Kidney epithelial cell (primary cell): ENCODE measurements at places on chromosomes 11 and 22. TPM values are rescaled to one million over a fixed set of nuclear protein-coding genes. Genes with fewer than 3 reads are reported as not detected.

The MS4A15 gene
- total RNA-seq = not detected in 2 replicates

The MRGPRE gene
- 0.63 and 1.7 TPM in 2 replicates for total RNA-seq

The FJX1 gene
- total RNA-seq = 36.1 and 37.2 TPM in 2 replicates

The POLR2F gene
- total RNA-seq = 77.9 and 79.8 TPM in 2 replicates

The FREY1 gene
- total RNA-seq = not detected in 2 replicates

The PRR5 gene
- total RNA-seq = 13.6 and 14.3 TPM in 2 replicates

The OR51B2 gene
- total RNA-seq = not detected in 2 replicates

The KCNK4 gene
- total RNA-seq = not detected in 2 replicates

GRCh38 chr11:88603091-88603867 lies 265.7 kb upstream of the CTSC start:
- DNase-seq = no peak

GRCh38 chr22:39188809-39189208 lies 36.3 kb upstream of the CBX7 start:
- DNase-seq = no peak

DNA sequence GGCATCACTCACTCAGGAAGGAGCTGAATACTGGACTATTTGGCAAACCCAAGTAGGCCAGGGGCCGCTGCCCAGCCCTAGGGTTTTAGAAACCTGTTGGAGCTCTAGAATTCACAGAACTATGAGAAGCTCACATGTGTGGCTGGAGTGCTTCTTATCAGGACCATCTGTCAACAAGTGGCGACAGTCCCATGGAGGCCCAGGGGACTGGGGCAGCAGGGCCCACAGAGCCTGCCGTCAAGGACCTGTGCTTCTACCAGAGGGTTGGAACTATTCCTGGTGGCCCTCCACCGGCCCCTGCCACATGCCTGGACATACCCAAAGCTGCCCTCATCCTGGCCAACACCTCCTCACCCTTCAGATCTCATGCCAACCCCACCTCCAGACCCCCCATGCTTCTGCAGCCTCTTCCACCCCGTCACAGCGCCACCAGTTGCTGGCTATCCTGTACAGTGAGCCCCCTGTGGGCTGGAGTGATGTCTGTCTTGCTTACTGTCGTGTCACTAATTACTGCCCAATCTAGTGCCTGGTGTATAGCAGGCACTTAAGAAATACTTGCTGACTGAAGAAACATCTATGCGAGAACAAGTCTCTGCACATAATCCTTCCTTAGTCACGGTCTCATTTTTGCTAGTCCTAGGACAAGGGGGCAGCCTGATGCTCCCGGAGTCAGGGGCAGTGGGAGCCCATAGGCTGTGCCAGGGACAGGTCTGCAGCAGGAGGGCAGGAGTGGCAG lies 27.2 kb upstream of the RASL10A start:
- no peak for DNase-seq

DNA sequence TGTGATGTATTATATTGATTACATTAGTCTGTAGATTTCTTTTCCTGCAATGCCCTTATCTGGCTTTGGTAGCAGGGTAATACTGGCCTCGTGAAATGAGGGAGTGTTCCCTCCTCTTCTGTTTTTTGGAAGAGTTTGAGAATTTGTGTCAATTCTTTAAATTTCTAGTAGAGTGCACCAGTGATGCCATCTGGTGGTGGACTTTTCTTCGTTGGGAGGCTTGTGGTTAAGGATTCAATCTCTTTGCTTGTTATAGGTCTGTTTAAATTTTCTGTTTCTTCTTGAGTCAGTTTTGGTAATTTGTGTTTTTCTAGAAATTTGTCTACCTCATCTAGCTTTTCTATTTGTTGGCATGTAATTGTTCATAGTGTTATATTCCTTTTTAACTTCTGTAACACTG lies 18.9 kb downstream of the SHANK3 start:
- DNase-seq = no peak

- no peak for DNase-seq
Observed at GRCh38 chr22:45574069-45574703, 71.5 kb downstream of the FBLN1 start.

GRCh38 chr22:48892578-48893287 lies 934.9 kb downstream of the BRD1 start:
- no peak for DNase-seq

DNA sequence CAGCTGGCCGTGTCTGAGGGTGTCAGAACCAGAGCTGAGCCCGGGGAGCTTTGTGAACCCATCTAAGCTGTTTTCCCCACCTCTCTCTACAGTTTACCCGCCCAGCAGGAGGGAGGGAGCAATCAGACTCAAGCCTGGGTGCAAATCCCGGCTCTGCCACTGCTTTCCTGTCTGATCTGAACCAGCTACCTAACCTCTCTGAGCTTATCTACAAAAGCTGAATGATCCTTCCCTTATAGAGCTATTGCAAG lies 252 bp downstream of the APOL2 start:
- no peak for DNase-seq

- DNase-seq = no peak
Observed at GRCh38 chr22:27212102-27212501, 554.7 kb downstream of the MIAT start.

GRCh38 chr11:23924226-23924625 lies 572.6 kb upstream of the LUZP2 start:
- DNase-seq = no peak

DNA sequence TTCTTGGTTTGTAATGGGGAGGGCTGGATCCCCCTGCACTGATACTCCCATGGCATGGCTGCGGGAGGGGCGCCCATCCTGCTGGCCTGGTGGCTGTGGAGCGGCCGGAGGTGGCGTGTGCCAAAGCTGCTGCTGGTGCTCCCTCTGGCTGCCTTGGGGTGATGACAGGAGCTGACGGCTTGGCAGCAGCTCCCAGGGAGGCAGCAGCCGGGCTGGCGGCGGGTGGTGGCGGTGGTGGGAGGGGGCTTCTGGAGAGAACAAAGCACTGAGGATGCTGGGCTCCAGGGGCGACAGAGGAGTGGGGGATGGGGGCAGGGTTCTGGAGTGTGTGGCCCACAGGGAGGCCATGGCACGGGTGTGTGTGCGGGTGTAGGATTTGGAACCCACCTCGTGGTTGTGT lies 11.4 kb upstream of the MPPED1 start:
- DNase-seq = no peak

DNA sequence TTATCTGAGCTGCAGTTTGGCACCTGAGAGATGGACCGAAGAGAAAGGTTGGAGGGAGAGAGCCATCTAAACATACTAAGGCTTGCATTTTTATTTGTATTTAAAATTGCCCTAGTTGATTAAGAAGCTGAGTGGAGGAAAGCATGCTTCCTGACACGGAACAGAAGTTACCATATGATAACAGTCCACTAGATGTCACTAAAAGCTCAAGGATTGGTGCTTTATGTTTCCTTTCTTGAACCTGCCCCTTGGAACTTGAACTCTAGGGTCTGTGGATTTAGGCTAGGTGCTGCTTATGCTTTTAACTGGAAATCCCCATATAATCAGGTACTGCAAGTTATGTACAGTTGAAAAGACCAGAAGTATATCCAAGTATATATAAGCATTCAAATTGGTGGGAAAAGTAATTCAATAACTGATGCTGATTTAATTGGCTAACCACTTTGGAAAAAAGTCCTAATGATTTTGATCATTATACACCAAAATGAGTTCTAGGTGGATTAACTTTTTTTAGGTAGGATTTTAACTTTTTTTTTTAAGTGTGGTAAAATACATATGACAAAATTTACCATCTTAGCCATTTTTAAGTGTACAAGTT lies 9.5 kb downstream of the RBMXL2 start:
- DNase-seq = peak; percentile 1

GRCh38 chr22:46454504-46455269 lies 82.7 kb downstream of the CELSR1 start:
- peak; percentile 61 for DNase-seq

DNA sequence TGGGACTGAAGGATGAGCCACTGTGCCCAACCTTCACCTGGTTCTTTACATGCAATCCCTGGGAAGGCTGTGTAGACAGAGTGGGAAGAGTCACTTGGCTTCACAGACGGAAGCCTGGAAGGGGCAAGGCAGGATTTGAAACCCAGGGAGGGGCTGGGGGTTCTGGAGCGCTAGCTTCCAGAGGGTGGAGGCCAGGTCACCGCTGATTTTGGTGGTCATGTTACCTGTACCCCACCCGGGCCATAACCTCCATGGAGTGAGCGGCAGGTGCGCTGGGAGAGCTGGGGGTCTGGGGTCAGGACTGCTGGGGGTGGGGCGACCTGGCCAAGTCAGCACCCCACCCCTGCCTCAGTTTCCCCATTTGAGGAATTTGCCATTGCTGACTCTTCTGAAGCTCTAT lies 38.3 kb downstream of the PDGFB start:
- DNase-seq = no peak

DNA sequence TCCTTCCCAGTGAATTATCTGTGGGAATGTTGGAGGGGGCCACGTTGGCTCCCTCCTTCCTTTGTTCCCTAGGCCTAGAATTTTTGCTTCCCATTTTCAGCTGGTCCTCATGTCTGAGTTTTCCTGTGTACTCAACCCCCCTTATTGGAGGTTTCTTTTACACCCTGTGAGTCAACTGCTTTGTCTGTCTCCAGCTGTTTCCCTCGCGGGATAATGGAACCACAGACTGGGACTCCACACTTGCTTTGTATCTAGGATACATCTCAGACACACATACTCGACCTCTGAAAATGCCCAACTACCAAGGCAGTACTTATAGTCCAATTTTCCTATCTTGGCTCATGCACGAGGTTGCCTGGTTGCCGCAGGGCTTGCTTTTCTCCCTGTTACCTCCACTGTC lies 352.7 kb upstream of the MPPED2 start:
- no peak for DNase-seq

- DNase-seq = no peak
Observed at GRCh38 chr11:37612146-37612545, 1014.1 kb upstream of the RAG2 start.

GRCh38 chr11:26844963-26845362 lies 123.1 kb upstream of the SLC5A12 start:
- no peak for DNase-seq

DNA sequence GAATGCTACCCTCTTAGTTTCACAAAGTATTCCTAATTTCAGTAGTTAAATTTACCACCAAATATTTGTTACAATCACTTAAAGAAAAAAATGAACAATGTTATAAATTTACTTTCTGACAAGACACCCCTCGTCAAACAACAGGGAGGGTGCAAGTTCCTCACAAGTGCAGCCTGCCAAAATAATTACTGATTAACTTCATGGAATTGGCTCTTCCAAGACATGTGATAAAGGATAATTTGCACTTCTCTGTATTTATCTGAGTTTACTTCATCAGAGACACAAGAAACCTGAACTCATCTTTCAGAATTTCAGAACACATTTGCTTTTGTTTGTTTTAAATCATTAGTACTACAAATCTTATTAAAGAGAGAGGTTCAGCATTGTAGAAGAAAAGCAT lies 66.5 kb downstream of the LARGE2 start:
- no peak for DNase-seq

GRCh38 chr22:44026630-44027511 lies 2.8 kb downstream of the PARVB start:
- no peak for DNase-seq

DNA sequence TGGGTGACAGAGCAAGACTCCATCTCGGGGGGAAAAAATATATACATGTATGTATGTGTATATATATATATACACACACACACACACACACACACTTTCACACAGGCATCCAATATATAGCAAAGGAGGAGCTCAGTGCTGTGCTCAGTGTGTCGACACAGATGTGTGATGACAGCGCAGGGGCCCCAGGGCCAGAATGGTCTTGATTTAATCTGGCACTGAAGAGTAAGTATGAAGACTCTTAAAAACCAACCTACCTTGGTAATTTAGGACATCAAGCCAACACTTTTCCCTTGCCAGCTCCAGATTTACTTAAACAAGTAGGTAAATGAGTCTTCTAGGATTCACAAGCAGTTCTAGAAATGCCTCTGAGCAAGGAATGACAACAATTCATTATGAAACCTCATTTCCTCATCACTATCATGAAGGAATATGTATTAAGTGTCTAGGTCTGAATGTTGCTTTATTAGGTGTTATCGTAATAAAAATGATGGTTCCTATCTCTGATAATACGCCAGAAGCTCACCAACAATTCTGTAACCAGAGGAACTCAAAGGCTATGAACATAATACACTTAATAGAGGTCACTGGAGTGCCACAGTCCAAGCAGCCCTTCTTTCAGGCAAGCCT lies 71.5 kb downstream of the SGSM3 start:
- DNase-seq = no peak

GRCh38 chr11:30710221-30710620 lies 124.1 kb upstream of the MPPED2 start:
- DNase-seq = no peak

DNA sequence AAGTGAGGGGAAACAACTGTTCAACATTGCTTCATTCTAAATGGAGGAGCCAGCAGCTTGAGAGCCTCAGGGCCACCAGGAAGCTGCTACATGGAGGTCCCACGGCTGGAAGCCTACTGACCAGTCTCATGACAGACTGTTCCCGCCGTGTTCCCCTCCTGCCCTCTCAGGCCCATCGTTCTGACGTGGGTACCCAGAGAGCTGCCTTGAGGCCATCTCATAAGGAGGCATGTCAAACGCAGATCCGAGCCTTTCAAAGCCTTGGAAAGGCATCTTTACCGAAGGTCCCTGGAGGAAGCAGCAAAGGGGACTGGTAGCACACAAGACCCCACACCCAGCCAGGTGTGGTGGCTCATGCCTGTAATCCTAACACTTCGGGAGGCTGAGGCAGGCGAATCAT lies 8.3 kb upstream of the ARHGEF17 start:
- DNase-seq = no peak

- DNase-seq = no peak
Observed at GRCh38 chr22:42847110-42847509, 10.0 kb downstream of the ARFGAP3 start.

- DNase-seq = no peak
Observed at GRCh38 chr11:110389965-110390364, 39.8 kb upstream of the FDX1 start.

GRCh38 chr22:50563413-50564160 lies 868 bp upstream of the SYCE3 start:
- no peak for DNase-seq

DNA sequence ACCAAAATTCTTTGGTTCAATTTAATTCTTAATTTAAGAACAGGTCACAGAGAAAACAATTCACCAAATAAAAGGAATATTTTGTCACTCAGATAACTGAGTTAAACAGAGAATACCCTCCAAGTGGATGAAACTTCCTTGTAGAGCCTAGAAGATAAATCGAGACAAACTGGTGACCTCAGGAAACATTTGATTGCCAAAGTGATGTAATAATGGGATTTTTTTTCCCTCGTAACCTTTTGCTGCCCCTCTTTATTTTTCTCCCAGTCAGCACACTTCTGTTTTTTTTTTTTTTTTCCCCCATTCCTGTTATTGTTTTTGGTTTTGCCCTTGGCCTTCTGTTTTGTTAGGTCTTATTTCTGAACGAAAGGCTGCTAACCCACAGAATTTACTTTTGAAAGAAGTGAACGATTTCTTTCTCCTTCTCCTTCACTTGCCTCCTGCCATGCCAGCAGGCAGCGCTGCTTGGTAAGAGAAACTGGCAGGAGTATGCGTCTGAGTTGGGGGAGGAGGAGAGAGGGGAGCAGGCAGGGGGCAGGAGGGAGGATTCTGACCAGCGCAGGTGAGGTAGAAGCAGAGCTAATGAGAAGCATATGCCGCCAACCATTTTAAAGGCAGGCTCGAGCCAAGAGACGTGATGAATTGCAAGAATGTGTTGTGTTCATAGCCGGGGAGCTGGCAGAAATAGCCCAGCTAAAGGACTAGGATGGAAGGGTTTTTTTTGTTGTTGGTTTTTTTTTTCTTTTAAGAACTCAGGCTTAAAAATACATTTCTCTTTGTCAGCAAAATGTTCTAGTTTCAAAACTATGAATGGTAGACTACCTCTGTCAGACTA lies 121.9 kb upstream of the MTMR2 start:
- no peak for DNase-seq

- DNase-seq = no peak
Observed at GRCh38 chr11:117204283-117205080, 5.3 kb downstream of the TAGLN start.
